Nephron progenitor cell (in vitro differentiated cells): ENCODE measurements at places on chromosomes 2 and 18.
A peak's percentile ranks its signal among the peaks of the same experiment; 100 is the strongest.

- no peak overlapping the region for H3K4me3 ChIP-seq
- no peak overlapping the region for H3K27ac ChIP-seq
- peaks cover 13% of the 10 kb centered on the region for H3K27me3 ChIP-seq
- no peaks in the 10 kb centered on the region for H3K36me3 ChIP-seq
- no peak for DNase-seq
These were observed 28.1 kb downstream of the EPAS1 start for GRCh38 chr2:46325182-46325928.

- H3K4me1 ChIP-seq = peaks cover 63% of the 10 kb centered on the region
- no peak overlapping the region for H3K27ac ChIP-seq
- no peak for DNase-seq
These were observed 23.0 kb upstream of the TNP1 start for GRCh38 chr2:216882876-216883275.

- peak; percentile 59 for DNase-seq
- H3K4me1 ChIP-seq = peaks cover 53% of the 10 kb centered on the region
- peak overlapping the region; percentile 39 for H3K4me3 ChIP-seq
- H3K27me3 ChIP-seq = peaks cover 8% of the 10 kb centered on the region
- no peaks in the 10 kb centered on the region for H3K36me3 ChIP-seq
These were observed 135.6 kb upstream of the ZNF236 start for GRCh38 chr18:76686737-76687231.

DNA sequence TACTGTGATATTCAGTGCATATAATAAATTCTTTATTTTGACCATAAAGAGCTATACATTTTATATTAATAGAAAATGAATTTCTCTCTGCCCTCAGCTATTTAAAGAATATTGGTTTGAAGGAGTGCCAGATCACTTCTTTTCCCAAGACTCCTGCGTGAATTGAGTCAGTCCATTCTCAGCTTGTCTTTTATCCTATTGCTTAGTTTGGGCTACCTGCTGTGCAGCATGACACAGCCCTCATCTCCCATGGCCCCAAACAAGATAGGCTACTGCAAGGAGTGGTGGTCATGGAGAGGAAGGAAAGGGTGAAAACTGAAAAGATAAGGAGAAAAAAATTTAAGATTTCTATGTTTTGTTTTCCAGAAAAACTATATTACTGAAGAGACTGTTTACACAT is 10.1 kb upstream of the FBXO11 start:
- no peaks in the 10 kb centered on the region for H3K36me3 ChIP-seq
- no peak overlapping the region for H3K4me3 ChIP-seq

- no peak for DNase-seq
- peaks cover 45% of the 10 kb centered on the region for H3K4me1 ChIP-seq
- no peaks in the 10 kb centered on the region for H3K27me3 ChIP-seq
- H3K27ac ChIP-seq = peak overlapping the region; percentile 72
- peak overlapping the region; percentile 4 for H3K4me3 ChIP-seq
These were observed 38.4 kb upstream of the GAREM1 start for GRCh38 chr18:32509111-32509510.

DNA sequence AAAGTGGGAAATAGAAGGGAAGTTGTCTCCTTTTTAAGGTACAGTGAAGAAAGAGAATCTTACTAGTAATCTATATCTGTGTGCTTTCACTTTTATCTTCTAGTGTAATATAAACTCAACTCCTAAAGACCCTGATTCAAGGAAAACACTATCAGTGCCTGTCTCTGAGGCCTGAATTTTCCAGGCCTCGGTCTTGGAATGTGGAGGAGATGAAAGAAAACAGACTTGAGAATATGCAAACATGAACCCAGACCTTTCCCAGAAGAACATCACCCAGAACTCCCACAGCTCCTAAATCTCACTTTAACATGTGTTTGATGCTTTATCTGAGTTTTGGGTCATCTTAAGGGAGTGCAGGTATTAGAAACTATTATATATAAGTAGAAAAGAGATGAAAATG is 51.8 kb downstream of the EPB41L5 start:
- DNase-seq = no peak
- H3K4me3 ChIP-seq = no peak overlapping the region
- peak overlapping the region; percentile 77 for H3K27ac ChIP-seq
- H3K4me1 ChIP-seq = peaks cover 32% of the 10 kb centered on the region

- H3K4me1 ChIP-seq = no peaks in the 10 kb centered on the region
- H3K36me3 ChIP-seq = no peaks in the 10 kb centered on the region
- no peak for DNase-seq
- peaks cover 4% of the 10 kb centered on the region for H3K27me3 ChIP-seq
These were observed 63.1 kb downstream of the PARD3B start for GRCh38 chr2:204608237-204608939.

GRCh38 chr2:67880291-67880761 is 182.5 kb downstream of the C1D start:
- no peak for DNase-seq
- H3K4me3 ChIP-seq = no peak overlapping the region
- H3K4me1 ChIP-seq = peaks cover 54% of the 10 kb centered on the region
- H3K36me3 ChIP-seq = no peaks in the 10 kb centered on the region

DNA sequence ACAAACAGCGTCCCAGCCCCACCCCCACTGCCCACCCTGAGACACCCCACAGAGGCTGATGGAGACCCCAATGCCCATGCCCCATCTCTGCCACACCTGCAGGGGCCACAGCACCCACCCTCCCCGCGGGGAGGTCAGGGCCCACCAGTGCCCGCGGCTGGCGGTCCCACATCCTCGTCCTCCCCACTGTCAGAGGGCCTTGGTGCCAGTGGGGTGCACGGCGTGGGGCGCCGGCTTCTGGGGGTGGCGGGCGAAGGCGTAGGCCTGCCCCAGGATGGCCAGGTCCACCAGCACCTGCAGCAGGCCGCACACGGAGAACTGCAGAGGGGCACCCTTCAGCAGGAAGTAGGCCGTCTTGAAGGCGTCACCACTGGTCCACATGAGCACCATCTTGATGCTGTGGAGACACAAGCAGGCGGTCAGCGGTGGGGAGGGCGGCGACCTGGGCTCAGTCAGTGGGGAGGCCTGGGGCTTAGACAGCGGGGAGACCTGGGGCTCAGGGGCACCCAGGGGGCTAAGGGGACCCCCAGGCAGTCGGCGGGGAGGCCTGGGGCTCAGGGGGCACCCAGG is 47.6 kb downstream of the SLC66A2 start:
- peaks cover 65% of the 10 kb centered on the region for H3K36me3 ChIP-seq
- DNase-seq = no peak
- H3K27ac ChIP-seq = no peak overlapping the region
- no peak overlapping the region for H3K4me3 ChIP-seq
- no peaks in the 10 kb centered on the region for H3K27me3 ChIP-seq
- no peaks in the 10 kb centered on the region for H3K4me1 ChIP-seq

- H3K27ac ChIP-seq = no peak overlapping the region
- H3K36me3 ChIP-seq = no peaks in the 10 kb centered on the region
- DNase-seq = no peak
- H3K27me3 ChIP-seq = peaks cover 12% of the 10 kb centered on the region
These were observed 89.3 kb upstream of the HAAO start for GRCh38 chr2:42881732-42882131.

- no peak for DNase-seq
- H3K27me3 ChIP-seq = no peaks in the 10 kb centered on the region
- no peak overlapping the region for H3K4me3 ChIP-seq
These were observed 12.2 kb downstream of the TM4SF20 start for GRCh38 chr2:227366769-227367426.

- no peak overlapping the region for H3K27ac ChIP-seq
- H3K27me3 ChIP-seq = peaks cover 14% of the 10 kb centered on the region
- H3K36me3 ChIP-seq = no peaks in the 10 kb centered on the region
- no peak for DNase-seq
- H3K4me1 ChIP-seq = peaks cover 62% of the 10 kb centered on the region
These were observed 235.9 kb downstream of the ZNF516 start for GRCh38 chr18:76259096-76259495.

DNA sequence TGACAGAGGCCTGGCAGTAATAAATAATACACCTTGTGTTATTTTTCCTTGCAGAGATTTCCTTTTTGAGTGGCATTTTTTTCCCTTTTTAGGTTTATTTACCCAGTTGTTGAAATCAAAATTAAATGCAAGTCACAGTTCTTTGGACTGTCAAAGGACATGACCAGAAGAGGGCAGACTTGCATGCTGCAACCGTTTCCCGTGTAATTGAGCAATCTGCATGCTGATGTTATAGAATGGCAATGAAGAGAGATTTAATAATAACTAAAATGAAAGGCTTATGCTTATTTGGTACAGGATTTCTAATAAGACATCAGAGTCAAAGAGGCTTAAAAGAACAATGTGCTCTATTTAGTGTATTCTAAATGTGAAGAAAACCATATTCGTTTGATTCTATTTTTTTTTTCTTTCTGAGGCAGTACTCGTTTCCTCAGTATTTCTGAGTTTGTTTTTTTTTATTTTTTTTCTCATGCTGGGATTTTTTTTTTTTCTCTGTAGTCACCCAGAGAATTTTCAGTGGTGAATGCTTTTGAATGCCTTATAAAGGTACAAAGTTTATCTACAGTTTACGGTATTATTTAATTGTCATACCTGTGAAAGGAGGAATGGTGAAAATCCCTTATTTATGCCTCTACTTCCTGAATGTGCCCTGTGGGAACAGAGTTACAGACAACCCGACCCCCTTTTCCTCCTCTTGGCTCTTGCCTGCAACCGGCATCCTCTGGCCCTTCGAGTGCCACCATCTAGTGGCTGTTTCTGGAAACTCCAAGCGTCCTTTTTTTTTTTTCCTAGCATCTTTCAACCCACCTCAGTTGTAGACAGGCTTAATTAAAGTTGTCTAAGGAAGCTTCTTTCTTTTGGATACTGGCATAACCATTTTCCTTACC is 368.5 kb downstream of the LRRTM1 start:
- H3K27me3 ChIP-seq = peaks cover 14% of the 10 kb centered on the region
- H3K27ac ChIP-seq = peak overlapping the region; percentile 28
- peak; percentile 47 for DNase-seq
- H3K4me1 ChIP-seq = peaks cover 21% of the 10 kb centered on the region
- H3K36me3 ChIP-seq = no peaks in the 10 kb centered on the region

GRCh38 chr2:225326969-225327368 is 72.5 kb upstream of the NYAP2 start:
- no peaks in the 10 kb centered on the region for H3K36me3 ChIP-seq
- no peak overlapping the region for H3K4me3 ChIP-seq
- H3K27ac ChIP-seq = no peak overlapping the region
- peaks cover 3% of the 10 kb centered on the region for H3K27me3 ChIP-seq
- no peak for DNase-seq

- H3K27me3 ChIP-seq = no peaks in the 10 kb centered on the region
- H3K27ac ChIP-seq = no peak overlapping the region
- no peaks in the 10 kb centered on the region for H3K36me3 ChIP-seq
- H3K4me1 ChIP-seq = no peaks in the 10 kb centered on the region
- DNase-seq = no peak
These were observed 338.4 kb downstream of the ZNF804A start for GRCh38 chr2:184936761-184937160.

DNA sequence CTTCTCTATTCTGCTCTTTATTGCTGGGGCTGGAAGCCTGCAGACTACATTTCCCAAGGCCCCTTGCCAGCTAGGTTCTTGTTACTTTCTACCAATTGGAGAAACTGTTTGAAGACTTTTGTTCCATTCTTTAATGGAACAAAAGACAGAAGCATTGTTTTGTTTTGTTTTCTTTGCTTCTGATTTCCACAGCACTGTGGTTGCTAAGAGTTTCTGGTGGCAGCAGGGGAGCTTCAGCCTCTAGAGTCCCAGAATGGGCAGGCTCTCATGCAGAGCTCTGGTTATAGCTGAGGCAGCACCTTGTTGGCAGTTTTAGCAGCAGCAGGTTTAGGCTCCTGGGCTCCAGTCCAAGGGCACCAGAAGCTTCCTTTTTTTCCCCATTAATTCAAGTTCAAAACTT is 234.3 kb downstream of the ETAA1 start:
- no peak overlapping the region for H3K4me3 ChIP-seq
- H3K36me3 ChIP-seq = no peaks in the 10 kb centered on the region
- no peak overlapping the region for H3K27ac ChIP-seq
- peaks cover 18% of the 10 kb centered on the region for H3K4me1 ChIP-seq

- H3K27me3 ChIP-seq = peaks cover 33% of the 10 kb centered on the region
- H3K27ac ChIP-seq = no peak overlapping the region
- peaks cover 7% of the 10 kb centered on the region for H3K4me1 ChIP-seq
- H3K4me3 ChIP-seq = no peak overlapping the region
- no peaks in the 10 kb centered on the region for H3K36me3 ChIP-seq
These were observed 2.9 kb downstream of the SLC11A1 start for GRCh38 chr2:218384975-218385374.

DNA sequence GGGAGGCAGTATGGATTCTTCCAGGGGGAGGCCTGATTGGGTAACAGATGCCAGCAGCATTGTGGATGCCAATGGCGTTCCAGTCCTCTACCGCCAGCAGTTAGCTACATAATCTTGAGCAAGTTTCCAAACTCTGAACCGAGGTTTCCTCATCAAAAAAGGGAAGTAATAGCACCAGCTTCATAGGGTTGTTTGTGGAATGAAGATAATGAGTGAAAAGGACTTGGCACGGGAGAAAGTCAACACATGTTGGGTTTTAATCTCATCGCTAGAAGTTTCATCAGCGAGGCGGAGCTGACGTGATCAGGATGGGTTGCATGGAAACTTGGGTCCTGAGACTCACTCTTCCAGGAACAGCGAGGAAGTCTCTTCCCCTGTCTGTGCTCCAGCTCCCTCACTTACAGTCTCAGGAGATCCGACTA is 266.7 kb downstream of the SH3BP4 start:
- no peak for DNase-seq
- peaks cover 19% of the 10 kb centered on the region for H3K27me3 ChIP-seq
- H3K4me1 ChIP-seq = peaks cover 37% of the 10 kb centered on the region
- H3K4me3 ChIP-seq = no peak overlapping the region
- no peaks in the 10 kb centered on the region for H3K36me3 ChIP-seq

- H3K36me3 ChIP-seq = peaks cover 1% of the 10 kb centered on the region
- peaks cover 23% of the 10 kb centered on the region for H3K4me1 ChIP-seq
- peaks cover 10% of the 10 kb centered on the region for H3K27me3 ChIP-seq
These were observed 95.0 kb downstream of the HNRNPLL start for GRCh38 chr2:38507712-38508111.

- no peaks in the 10 kb centered on the region for H3K36me3 ChIP-seq
- H3K27ac ChIP-seq = no peak overlapping the region
- H3K27me3 ChIP-seq = peaks cover 65% of the 10 kb centered on the region
- peak; percentile 37 for DNase-seq
These were observed 2.9 kb upstream of the BCL2L11 start for GRCh38 chr2:111117598-111118480.

- no peak for DNase-seq
- peaks cover 3% of the 10 kb centered on the region for H3K27me3 ChIP-seq
- H3K4me3 ChIP-seq = no peak overlapping the region
- H3K36me3 ChIP-seq = no peaks in the 10 kb centered on the region
- no peak overlapping the region for H3K27ac ChIP-seq
These were observed 49.9 kb downstream of the RAB27B start for GRCh38 chr18:54878159-54878622.

GRCh38 chr18:13219593-13220159 is 1.1 kb downstream of the LDLRAD4 start:
- H3K27ac ChIP-seq = no peak overlapping the region
- H3K36me3 ChIP-seq = no peaks in the 10 kb centered on the region
- H3K4me1 ChIP-seq = peaks cover 40% of the 10 kb centered on the region
- H3K27me3 ChIP-seq = peaks cover 67% of the 10 kb centered on the region

DNA sequence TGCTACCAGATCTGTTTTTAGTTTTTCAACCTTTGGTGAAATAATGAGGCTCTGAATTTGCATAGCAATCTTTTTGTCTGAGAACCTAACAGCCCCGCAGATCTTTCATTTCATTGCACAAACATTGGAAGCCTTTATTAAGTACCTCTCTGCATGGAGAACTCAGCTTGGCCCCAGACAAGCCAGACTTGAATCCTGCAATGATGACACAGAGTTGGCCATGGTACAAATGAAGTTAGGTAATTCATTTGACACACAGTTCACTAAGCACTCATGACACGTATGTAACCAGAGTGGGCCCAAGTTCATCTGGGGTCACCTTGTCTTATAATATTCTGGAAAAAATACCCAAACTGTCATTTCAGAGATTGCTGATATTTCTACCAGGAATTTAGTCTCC is 439.1 kb upstream of the ID2 start:
- no peak for DNase-seq
- H3K4me3 ChIP-seq = no peak overlapping the region
- peaks cover 5% of the 10 kb centered on the region for H3K36me3 ChIP-seq
- peaks cover 13% of the 10 kb centered on the region for H3K4me1 ChIP-seq
- H3K27ac ChIP-seq = no peak overlapping the region
- peaks cover 10% of the 10 kb centered on the region for H3K27me3 ChIP-seq
